Activated T-helper 1 cell treated with anti-CD3 and anti-CD28 coated beads, Interleukin-12 subunit alpha, Interleukin-12 subunit beta, Interleukin-2, Interleukin-4 antibody, amounts not matched to agents 30 ng/mL and 10 ng/mL and 1 ng/mL, durations not matched to agents 14 hours and 24 hours and 36 hours (primary cell): ENCODE measurements at places on chromosomes 2 and 18.

GRCh38 chr2:237383991-237384671 lies 29.8 kb downstream of the COL6A3 start:
- peaks cover 3% of the 10 kb centered on the region for H3K27me3 ChIP-seq
- H3K27ac ChIP-seq = no peak overlapping the region
- no peak for DNase-seq
- H3K4me1 ChIP-seq = no peaks in the 10 kb centered on the region
- no peaks in the 10 kb centered on the region for H3K36me3 ChIP-seq
- H3K4me3 ChIP-seq = no peak overlapping the region

DNA sequence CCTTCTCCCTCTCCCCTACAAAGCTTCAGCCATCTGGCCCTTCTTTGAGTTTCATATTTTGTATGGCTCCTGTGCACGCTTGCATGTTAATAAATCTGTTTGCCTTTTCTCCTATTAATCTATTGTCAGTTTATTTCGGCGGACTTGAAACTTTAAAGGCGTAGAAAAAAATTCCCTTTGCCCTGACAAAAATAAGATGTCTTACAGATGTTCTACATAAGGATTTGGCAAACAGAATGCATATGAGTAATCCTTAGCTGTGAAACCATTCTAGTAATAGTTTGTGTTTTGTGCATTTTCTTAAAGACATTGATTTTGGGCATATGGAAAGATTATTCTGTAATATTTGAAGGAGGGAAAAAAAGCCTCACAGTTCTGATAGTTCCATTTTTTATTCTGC lies 15.0 kb upstream of the BMPR2 start:
- peaks cover 3% of the 10 kb centered on the region for H3K27me3 ChIP-seq
- DNase-seq = no peak
- H3K4me3 ChIP-seq = no peak overlapping the region

DNA sequence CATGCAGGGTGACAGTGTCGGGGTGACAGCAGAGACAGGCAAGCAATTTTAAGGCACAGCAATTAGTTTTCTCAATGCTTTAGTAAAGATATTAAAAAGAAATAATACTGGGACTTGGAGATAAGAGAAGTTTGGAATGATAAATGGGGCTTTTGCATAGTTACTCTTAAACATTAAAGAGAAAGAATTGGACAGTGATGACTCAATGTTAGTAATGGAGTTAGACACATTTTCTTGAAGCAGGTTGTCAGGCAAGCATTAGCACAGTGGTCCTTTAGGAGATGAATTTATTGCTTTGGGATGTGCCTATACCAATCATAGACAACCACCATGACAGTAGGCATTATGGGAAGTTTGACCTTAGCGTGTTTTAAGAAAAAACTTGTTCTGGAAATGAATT lies 228.3 kb upstream of the RAB12 start:
- H3K27ac ChIP-seq = no peak overlapping the region
- no peak overlapping the region for H3K4me3 ChIP-seq
- no peak for DNase-seq

DNA sequence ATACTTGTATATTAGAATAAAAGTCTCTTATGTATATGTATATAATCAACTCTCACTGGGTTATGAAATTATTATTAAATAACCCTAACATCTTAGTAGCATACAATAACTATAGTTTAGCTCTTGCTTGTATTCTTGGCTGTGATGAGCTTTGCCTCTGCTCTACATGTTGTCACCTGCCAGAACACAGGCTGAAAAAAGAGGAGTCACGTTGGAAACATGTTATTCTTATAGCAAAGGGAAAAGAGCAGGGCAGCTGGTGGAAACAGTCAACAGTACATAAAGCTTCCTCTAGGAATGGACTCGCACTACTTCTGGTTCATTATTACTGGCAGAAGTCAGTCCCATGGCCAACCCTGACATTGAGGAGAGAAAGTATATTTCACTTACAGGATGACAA lies 362.0 kb upstream of the KYNU start:
- H3K4me3 ChIP-seq = no peak overlapping the region
- H3K4me1 ChIP-seq = no peaks in the 10 kb centered on the region
- H3K27ac ChIP-seq = no peak overlapping the region
- DNase-seq = no peak
- peaks cover 1% of the 10 kb centered on the region for H3K27me3 ChIP-seq
